NCI-H1105 treated with DMSO at 0.1 percent for 48 hours (cell line): ENCODE measurements at places on chromosomes 1 and 21.
A peak's percentile ranks its signal among the peaks of the same experiment; 100 is the strongest.

DNA sequence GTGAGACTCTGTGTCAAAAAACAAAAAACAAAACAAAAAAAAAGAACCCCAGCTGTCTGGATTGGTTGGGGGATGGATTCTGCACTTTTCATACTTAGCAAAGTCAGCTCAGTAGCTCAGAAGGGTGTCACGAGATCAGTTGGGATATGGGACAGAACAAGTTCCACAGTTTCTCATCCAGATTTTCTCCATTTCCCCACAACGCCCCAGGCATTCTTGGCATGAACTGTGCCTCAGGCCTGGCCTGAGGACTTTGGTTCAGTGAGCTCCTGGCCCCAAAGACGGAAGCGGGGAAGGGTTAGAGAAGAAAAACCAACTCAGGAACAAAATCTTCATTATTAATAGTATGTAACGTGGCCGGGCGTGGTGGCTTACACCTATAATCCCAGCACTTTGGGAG is 1.9 kb downstream of the AKR7A2 start:
- no peak for DNase-seq

GRCh38 chr1:185008838-185009237 is 34.5 kb upstream of the NIBAN1 start:
- DNase-seq: no peak

- DNase-seq: no peak
Measured at GRCh38 chr1:199226163-199226562, 587.3 kb downstream of the PTPRC start.

DNA sequence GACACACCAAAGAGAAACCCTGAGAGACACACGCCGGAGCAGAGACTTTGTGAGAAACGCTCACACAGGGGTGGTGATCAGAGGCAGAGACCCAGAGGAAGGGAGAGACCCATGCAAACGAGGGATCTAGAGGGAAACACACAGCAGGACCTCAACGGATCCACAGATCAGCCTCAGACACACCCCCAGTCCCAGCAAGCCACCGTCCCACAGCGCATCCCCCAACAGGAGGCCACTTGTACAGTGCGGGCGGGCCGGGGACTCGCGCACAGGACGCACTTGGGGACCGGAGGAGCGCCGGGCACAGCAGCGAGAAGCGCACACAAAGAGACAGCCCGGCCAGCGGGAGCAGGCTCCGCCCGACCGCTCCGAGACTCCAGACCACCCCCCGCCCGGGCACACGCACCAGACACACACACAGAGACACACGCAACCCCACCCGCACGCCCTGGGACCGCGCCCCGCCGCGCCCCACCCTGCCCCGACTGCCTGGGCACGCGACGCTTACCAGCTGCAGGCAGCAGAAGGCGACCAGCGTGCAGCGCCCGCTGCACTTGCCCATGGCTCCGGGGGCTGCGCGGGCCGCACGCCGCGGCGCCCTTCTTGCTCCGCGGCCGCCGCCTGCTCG is 587 bp downstream of the NKAIN1 start:
- DNase-seq: peak; percentile 56
